NCI-H1436 treated with DMSO at 0.1 percent for 48 hours (cell line): ENCODE measurements at places on chromosomes 16 and 17.

- DNase-seq, result no peak
Observed at GRCh38 chr17:596287-596686, 118.4 kb downstream of the VPS53 start.

DNA sequence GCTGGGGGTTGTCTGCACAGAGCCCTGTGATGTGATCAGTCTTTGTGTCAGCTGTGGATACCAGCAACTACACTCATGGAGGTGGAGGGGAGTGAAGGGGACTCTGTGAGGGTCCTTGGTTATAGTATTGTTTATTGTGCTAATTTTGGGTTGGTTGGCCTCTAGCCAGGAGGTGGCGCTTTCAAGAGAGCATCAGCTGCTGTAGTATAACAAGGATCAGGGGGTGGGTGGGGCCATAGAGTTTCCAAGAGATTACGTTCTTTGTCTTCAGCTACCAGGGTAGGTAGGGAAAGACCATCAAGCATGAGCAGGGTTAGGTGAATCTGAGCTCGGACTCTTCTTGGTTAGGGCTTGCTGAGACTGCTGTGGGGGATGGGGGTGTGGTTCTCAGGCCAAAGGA, 97.1 kb upstream of the HS3ST3A1 start:
- DNase-seq, result no peak

DNA sequence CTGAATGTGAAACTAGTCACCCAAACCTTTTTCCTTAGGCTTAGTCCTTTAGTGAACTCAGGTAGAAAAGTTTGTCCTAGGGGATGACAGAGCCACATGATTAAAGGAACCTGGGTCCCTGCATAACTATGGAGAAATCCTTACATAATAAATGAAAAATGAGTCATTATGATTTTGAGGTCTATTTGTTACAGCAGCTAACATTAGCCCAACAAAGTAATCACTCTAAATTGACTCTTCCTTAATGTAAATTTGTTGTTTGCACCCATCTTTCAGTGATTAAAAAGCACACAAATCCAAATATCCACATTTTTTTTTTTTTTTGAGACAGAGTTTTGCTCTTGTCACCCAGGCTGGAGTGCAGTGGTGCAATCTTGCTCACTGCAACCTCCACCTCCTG, 32.0 kb downstream of the OGFOD1 start:
- no peak for DNase-seq

- DNase-seq, result no peak
Observed at GRCh38 chr17:31492880-31493655, 101.6 kb downstream of the RAB11FIP4 start.

DNA sequence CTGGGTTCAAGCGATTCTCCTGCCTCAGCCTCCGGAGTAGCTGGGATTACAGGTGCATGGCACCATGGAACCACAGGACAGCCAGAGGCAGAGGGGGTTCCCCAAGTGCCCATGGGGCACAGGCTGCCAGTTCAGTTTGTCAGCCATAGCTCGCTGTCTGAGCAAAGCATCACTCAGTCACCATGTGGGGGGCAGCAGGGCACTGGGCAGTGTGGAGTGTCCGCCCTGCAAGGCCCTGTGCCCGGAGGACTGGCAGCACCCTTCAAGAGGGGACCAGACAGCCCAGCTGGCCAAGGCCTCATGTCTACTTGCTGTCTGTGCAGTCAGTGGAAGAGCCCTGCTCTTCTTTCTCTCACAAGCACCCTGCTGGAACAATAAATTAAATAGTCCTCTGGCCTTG, 6.4 kb downstream of the ALYREF start:
- DNase-seq, result no peak

GRCh38 chr17:76727745-76728456, 1.3 kb downstream of the METTL23 start:
- no peak for DNase-seq

GRCh38 chr17:7213895-7214299, 5.7 kb downstream of the DLG4 start:
- DNase-seq, result peak; percentile 85

DNA sequence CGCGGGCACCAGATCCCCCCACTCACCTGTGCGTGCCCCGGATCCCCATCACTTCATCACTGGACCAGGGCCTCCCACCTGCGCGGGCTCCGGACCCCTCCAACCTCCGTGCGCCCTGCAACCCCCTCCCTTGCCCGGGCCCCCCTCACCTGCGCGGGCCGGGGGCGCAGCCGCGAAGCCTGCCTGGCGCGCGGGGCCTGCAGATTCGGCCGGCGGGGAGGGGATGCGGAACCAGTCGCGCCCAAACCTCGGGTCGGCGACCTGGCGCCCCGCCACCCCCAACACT, 202 bp downstream of the CEP131 start:
- no peak for DNase-seq

GRCh38 chr16:26433807-26434206, 632.9 kb upstream of the C16orf82 start:
- DNase-seq, result no peak
